ENCODE measurements at places on chromosomes 3 and 15. TPM values are rescaled to one million over a fixed set of nuclear protein-coding genes. Genes with fewer than 3 reads are reported as not detected.

DNA sequence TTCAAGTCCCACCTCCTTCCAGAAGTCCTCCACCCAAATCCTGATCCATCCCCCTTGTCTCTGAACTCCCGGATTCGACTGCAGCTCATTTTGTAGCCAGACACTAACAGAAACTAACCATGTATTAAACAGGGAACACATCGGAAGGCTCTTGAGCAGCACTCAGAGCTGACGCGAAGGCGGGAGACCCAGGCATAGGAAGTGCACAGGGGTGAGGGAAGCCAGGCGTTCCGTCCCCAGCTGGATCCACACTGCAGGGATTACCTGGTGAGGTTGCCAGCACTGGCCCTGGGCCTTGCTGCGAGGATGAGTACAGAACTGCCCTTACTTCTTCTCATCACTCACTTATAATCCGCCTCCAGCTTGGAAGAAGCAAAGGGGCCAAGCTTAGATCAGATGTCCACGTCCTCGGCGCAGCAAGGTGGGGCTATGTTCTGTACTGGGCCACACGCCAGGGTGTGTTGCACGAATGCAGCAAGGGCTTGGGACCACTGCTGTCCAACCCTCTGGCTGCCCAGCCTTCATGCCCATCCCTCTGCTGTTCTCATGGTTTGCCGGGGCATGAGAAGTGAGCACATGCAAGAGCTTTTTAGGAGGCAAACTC is 124.2 kb upstream of the SMAD3 start:
- DNase-seq: no peak

- no peak for DNase-seq
Observed at GRCh38 chr3:108959017-108959416, 5.3 kb upstream of the GUCA1C start.

DNA sequence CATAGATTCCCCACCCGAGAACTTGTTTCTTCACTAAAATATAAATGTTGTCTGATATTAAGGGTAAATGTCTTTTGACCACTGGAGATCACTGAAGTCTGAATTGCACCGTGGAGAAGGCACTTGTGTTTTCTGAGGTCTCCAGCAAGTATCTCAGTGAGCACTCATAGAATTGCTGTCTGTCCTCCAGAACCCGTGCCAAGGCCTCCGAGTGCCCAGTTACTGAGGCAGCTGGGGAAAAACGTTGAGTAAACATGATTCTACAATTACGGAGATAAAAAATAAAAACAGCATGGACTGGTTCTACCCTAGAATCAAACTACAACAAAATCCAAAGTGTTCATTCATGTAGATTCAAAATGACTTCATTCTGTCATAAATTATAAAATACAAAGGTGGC is 60.0 kb downstream of the MLH1 start:
- no peak for DNase-seq

DNA sequence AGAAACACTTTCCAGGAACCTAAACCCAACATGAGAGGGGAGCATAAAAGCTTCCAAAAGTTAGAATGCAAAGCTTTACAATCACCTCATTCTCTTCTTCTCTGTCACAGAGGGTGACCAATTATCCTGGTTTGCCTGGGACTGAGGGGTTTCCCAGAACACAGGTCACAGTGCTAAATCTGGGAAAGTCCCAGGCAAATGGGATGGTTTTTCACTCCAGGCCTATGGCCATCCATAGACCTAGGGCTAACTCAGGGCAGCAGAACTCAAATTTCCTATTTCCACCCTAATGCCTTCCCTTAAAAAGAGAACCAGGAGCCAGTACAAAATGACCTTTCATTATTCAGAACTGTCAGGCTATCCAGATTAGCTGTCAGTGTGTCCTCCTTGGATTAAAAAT is 77.0 kb downstream of the TM4SF4 start:
- DNase-seq: no peak

GRCh38 chr3:126026761-126027160 is 57.2 kb downstream of the SLC41A3 start:
- no peak for DNase-seq

DNA sequence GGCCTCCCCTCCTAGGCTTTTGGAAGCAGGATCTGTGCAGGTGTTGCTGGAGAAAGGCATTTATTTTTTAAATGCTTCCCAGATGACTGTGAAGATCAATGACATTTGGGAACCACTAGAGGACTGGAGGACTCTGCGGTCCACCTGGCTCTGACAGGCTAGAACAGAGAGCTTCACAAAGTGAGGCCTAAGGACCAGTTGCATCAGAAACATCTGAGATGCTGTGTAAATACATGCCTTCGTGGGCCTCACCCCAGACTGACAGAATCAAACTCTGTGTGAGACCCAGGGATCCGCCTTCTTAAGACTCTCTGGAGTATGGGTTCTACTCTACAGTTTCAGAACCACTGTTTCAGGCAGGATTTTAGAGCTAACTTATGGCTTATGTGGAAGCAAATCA is 105.0 kb upstream of the ICE2 start:
- no peak for DNase-seq

The CPNE9 gene
- total RNA-seq: 0.31 TPM

Data from occipital lobe (tissue), 3 donors.